T-helper 9 cell (primary cell): ENCODE measurements at places on chromosomes 16 and 17.
A peak's percentile ranks its signal among the peaks of the same experiment; 100 is the strongest.

DNA sequence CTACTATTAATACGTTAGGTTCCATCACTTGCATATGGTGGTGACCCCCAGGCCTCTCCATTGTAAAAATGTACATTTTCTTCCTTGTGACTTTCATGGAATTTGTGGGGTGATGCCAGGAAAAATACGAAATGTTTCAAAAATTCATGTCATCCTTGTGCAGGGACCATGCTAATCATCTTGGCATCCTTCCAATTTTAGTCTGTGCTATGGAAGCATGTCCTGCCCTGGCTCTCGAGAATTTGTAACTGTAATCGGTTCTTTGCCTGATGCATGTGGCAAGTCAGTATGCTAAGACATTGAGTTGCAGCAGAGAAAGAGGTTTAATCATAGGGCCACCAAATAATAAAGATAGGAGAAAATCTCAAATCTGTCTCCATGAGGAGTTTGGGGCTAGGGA, 14.3 kb upstream of the GINS3 start:
- no peak for DNase-seq

DNA sequence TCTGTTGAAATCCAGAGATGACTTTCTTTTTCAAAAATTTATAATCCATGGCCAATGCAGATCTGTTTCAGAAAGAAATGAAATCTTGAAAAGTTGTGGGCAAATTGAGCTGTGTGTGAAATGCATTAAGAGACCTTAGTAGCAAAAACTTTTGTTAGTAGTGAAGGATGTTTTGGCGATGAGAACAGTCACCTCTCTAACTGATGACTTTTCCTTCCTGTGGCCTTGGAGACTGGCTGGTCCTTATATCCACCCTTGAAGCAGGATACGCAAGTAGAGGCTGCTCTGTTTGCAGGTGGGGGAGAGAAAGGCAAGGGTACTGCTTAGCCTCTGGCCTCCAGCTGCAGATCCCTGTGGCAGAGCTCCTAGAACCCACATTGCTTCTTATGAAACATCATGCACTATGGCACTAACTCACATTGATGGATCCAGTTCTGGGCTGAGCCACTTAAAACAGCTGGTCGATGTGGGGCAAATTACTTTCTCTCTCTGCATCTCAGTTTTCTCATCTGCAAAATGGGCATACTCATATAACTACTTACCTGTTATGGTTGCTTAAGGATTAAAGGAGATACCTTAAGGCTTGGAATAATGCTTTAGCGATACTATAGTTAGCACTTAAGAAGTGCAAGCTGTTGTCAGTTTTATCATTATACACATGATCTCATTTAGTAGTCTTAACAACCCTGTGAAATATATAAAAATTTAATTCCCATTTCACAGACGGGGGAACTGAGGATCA, 89.3 kb downstream of the SDR42E1 start:
- DNase-seq, result no peak

GRCh38 chr17:4742629-4743028, 2.9 kb upstream of the CXCL16 start:
- no peak for DNase-seq

GRCh38 chr17:19339341-19339815, 23.1 kb downstream of the B9D1 start:
- DNase-seq, result no peak

GRCh38 chr16:22270525-22270924, 26.7 kb upstream of the POLR3E start:
- DNase-seq, result no peak

GRCh38 chr17:73362697-73363096, 50.9 kb upstream of the CDC42EP4 start:
- no peak for DNase-seq

GRCh38 chr17:58985367-58985766, 121.3 kb downstream of the TRIM37 start:
- DNase-seq, result no peak

GRCh38 chr17:77191244-77191643, 50.5 kb downstream of the SEC14L1 start:
- no peak for DNase-seq

DNA sequence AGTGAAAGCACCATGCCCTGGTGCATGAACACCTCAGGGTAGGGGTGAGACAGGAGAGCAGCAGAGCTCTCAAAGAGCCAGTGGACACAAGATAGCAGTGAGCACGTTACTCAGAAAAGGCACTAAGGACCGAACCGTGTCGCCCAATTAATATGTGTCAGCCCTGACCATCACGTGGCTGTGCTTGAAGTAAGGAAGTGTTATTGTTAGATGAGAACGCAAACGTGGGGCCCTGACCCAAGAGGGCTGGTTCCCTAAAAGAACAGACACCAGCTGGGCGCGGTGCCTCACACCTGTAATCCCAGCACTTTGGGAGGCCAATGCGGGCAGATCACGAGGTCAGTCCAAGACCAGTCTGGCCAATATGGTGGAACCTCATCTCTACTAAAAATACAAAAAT, 16.3 kb downstream of the AXIN1 start:
- no peak for DNase-seq

- DNase-seq, result no peak
Measured at GRCh38 chr17:69402052-69402451, 12.4 kb upstream of the MAP2K6 start.

- DNase-seq, result peak; percentile 42
Measured at GRCh38 chr16:3654249-3654991, at the start of gene DNASE1. DNASE1 (plus strand) TSS chr16:3654691; CDS start chr16:3655374, 683 bp downstream.

GRCh38 chr17:64245218-64246145, 17.6 kb downstream of the TEX2 start:
- no peak for DNase-seq

- no peak for DNase-seq
Measured at GRCh38 chr17:30905742-30906100, 317 bp downstream of the TEFM start.

GRCh38 chr16:11570806-11571205, 15.9 kb downstream of the LITAF start:
- DNase-seq, result no peak

DNA sequence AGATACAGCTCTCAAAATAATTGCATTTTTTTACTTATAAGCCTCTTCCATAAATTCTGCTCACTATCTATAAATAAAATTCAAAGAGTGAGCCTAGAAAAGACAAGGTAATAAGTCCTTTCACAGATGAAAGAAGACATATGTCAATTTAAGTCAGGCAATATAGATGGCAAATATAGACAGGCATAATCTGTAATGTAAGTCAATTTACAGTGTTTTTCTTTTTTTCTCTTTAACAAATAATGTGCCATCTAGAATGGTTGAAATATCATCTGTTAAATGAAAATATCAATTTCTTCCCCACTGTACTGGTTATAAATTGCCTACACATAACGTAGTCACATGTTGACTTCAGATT, 1409.2 kb upstream of the GOT2 start:
- no peak for DNase-seq

- no peak for DNase-seq
Measured at GRCh38 chr16:70651524-70651923, 5.2 kb downstream of the IL34 start.

DNA sequence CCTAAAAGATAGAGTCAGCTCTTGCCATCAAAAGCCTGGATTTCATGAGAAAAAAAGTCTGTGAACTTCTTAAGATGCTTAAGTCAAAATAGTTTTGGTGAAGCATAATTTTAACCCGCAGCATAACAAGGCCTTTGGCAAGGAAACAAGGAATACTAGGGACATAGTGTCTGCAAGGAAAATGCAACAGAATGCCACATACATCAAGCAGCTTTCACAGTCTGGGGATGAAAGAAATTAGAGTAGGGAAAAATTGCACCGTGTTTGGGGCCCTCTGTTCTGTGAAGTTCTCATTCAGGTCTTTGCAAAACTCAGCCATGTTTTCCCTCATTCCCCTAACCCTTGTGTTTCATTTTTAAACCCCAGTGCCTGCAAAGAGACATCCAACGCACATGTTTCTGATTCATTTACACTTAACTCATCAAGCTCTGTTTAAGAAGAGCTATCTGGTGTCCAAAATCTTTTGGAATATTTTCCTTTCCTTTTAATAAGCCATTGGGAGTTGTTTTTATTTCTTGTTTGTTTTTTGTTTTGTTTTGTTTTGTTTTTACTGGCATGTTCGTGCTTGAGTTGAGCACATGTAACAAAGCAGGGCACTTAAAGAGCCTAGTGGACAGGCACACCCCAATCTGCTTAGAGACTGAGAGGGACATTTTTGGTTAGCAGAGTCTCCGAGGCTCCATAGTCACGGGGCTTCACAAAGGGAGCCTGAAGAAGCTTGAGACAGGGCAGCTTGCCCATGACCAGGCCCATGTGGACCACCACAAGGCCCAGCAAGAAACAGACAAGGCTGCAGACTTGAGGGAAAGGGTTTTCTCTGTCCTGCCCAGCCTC, 116.5 kb downstream of the ANKFN1 start:
- no peak for DNase-seq

DNA sequence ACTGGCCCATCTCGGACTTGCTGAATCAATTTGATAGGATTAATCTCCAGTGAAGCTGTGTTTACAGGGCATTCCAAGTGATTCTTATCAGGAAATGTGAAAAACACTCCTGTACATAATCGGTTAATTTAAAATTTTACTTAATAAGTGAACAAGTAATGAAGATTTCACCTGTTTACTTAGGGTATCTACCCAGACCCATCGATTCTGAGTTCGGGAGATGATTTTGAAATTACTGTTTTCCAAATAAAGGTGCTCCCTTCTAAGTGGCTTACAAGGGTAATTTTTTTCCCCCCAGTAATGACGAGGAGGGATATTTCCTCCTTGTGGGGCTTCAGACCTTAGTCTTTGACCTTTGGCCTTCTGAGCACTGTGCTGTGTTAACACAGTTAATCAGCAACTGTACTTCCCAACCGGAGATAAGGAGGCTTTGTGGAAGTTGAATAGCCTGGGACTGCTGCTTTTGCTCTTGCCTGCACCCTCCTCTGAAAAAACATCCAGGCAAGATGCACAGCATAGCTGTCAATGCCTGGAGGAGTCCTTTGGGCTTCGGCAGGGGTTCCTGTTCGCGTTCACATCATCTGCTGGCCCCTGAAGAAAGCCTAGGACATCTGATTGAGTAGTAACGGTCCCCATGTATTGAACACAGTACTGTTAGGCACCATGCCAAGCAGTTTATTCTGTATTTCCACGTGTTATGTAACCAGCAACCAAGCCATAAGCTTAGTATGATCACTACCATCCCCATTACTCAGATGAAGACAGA, 1.8 kb downstream of the FAHD1 start:
- no peak for DNase-seq

- no peak for DNase-seq
Measured at GRCh38 chr16:84314373-84314772, 19.7 kb downstream of the WFDC1 start.

DNA sequence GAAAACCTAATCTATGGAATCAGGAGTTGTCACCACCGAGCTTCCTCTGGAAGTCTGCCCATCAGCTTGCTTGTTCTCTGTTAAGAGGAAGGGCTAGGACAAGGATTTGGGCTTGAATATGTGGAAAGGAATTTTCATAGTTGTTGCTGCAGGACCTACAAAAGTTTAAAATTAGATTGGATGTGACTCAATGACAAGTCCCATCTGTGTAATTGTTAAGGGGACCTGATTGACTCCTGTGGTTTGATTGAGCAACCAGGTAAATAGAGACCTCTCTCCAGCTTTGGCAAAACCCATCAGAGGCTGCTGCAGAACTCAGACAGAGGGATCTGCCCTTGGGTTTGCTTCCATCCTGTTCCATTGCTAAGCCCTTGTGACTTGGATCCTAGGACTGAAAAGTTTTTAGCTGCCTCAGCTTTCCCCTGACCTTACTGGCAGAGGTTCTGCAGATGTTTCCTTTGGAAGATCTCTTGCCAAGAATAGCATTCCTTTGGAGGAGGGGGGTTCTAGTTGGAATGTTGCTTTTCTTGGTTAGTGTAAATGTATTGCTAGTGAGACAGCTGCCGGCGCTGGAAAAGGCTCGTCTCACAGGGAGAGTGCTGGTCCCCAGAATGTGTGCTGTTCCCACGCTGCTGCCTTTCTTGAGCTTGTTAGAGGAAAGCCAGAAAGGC, 50.0 kb downstream of the SF3B3 start:
- no peak for DNase-seq

DNA sequence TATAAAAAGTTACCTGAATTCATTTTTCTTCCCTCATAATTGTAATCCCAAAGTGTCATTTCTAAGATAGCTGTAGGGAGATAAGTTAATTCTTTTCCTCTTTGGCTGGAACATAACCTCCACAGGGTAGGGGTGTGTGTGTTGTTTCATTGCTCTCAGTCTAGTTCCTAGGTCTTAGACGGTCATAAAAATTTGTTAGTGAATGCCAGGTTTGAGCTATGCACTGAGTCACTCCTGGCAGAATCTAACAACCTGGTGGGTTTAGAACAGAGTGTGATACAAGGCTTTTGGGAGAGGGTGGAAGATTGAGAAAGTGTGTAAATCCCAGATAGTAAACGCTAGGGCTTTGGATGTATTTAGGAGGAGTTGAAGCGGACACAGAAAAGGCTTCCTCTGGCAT, 894 bp upstream of the PHKG2 start:
- DNase-seq, result no peak

GRCh38 chr16:50311134-50311528, 44.8 kb downstream of the ADCY7 start:
- no peak for DNase-seq

DNA sequence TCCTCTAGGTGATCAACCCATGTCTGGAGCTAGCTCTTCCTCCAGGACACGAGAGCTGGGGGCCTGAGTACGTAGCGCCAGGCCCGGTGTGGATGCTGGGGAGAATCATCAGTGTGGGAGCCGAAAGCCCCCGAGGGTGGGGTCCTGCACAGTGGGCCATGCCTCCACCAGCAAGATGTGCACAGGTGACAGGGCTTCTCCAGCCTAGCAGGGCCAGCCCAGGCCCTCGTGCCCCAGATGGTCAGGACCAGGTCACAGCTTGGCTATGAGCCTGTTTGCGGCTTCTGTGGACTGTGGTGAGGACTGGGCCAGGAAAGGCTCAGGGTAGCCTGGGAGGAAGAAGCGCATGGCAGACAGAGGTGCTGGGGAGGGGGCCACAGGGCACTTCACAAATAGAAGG, 7.8 kb downstream of the MPG start:
- no peak for DNase-seq

DNA sequence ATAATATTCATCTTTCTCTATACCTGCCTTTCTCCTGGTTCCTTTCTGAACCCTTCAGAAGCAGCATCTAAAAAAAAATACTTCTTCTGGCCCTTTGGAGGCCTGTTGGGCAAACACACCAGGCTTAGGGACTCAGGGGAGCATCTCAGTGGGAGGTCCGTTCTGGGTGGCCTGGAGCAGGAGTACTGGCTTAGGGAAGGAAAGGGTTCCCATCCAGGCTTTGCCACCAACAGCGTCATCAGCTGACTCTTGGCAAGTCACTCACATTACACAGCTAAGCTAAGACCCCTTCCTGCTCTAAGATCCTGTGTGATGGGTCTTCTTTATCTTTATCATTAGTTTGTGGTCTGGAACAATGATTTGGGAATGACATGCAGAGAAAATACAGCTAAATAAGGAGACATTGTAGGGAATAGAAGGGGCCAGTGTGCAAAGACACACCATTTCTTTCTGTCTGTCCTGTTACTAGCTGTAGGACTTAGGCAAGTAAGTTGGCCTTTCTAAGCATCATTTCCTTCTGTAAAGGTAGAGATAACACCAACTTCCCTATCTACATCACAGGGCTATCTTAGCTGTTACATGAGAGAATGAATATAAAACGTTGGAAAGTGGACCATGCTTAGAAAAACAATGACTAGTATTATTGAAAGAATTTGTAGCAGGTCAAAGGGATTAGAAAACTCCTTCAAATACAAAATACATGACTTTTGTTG, 9.9 kb downstream of the PCTP start:
- no peak for DNase-seq
